Neuronal stem cell (in vitro differentiated cells): ENCODE measurements at places on chromosomes 16 and 17.
A peak's percentile ranks its signal among the peaks of the same experiment; 100 is the strongest.

DNA sequence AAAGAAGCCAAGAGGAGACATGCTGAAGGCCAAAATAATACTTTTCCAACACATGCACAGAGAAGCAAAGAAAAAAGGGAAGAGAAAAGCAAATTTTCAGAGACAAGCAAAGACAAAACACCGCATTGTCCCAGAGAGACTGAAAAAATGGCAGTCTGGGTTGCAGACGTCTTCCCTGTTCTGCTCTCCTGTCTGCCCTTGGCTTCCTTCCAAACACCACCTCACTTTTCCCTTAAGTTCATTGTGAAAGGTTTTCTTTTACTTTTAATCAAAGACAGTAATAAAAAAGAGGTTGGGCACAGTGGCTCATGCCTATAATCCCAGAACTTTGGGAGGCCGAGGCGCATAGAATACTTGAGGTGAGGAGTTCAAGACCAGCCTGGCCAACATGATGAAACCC, 21.2 kb upstream of the VAT1L start:
- H3K27ac ChIP-seq, result no peak overlapping the region
- no peaks in the 10 kb centered on the region for H3K27me3 ChIP-seq
- H3K4me1 ChIP-seq, result peaks cover 3% of the 10 kb centered on the region
- no peak overlapping the region for H3K4me3 ChIP-seq
- H3K36me3 ChIP-seq, result no peaks in the 10 kb centered on the region

GRCh38 chr16:9260666-9261065, 169.2 kb downstream of the HAPSTR1 start:
- no peak overlapping the region for H3K4me3 ChIP-seq
- no peak overlapping the region for H3K27ac ChIP-seq
- no peak for DNase-seq
- no peaks in the 10 kb centered on the region for H3K4me1 ChIP-seq
- H3K36me3 ChIP-seq, result no peaks in the 10 kb centered on the region
- no peaks in the 10 kb centered on the region for H3K27me3 ChIP-seq

- no peaks in the 10 kb centered on the region for H3K27me3 ChIP-seq
- H3K36me3 ChIP-seq, result no peaks in the 10 kb centered on the region
- peaks cover 4% of the 10 kb centered on the region for H3K4me1 ChIP-seq
- H3K4me3 ChIP-seq, result no peak overlapping the region
- DNase-seq, result no peak
These were observed 34.6 kb downstream of the RGS9 start for GRCh38 chr17:65171752-65172151.

- peak; percentile 31 for DNase-seq
- H3K27me3 ChIP-seq, result no peaks in the 10 kb centered on the region
- no peak overlapping the region for H3K4me3 ChIP-seq
These were observed 26.1 kb downstream of the MAP2K4 start for GRCh38 chr17:12046786-12047185.

- H3K4me3 ChIP-seq, result no peak overlapping the region
- H3K36me3 ChIP-seq, result peaks cover 9% of the 10 kb centered on the region
- no peak overlapping the region for H3K27ac ChIP-seq
- DNase-seq, result peak; percentile 82
- H3K27me3 ChIP-seq, result no peaks in the 10 kb centered on the region
- peaks cover 11% of the 10 kb centered on the region for H3K4me1 ChIP-seq
These were observed 16.0 kb upstream of the RASL10B start for GRCh38 chr17:35715416-35715815.

DNA sequence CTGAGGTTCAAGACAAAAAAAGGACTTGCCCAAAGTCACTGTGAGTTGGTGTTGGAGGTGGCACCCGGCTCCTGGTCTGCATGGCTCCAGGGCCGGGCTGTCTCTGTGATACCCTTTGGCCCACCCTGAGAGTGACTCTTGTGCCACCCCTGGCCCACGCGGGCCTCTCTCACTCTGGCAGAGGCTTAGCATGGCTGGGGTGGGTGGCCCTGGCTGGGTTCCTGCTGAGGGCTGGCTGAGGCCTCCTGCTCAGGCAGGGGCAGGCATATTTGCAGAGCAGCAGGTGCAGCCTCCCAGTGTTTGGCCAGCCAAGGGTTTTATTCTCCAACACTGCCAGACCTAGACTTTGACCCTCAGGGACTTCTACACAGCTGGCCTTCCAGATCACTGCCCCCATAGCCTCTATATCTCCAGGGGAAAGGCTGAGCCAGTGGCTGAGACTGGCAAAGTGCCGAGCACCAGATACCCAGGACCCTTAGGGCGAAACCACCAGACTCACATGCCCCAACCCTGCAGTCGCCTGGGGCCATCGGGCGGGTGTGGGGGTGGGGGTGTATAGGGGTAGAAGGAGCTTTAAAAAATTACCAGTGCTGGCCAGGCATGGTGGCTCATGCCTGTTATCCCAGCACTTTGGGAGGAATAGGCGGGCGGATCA, 21.5 kb upstream of the ADGRG1 start:
- H3K36me3 ChIP-seq, result no peaks in the 10 kb centered on the region
- H3K4me3 ChIP-seq, result no peak overlapping the region
- H3K27me3 ChIP-seq, result no peaks in the 10 kb centered on the region
- no peak for DNase-seq
- H3K4me1 ChIP-seq, result peaks cover 4% of the 10 kb centered on the region
- no peak overlapping the region for H3K27ac ChIP-seq

GRCh38 chr16:14070555-14070876, 603 bp upstream of the MRTFB start:
- H3K27ac ChIP-seq, result no peak overlapping the region
- H3K36me3 ChIP-seq, result no peaks in the 10 kb centered on the region
- no peaks in the 10 kb centered on the region for H3K27me3 ChIP-seq
- no peak for DNase-seq
- H3K4me1 ChIP-seq, result peaks cover 4% of the 10 kb centered on the region

DNA sequence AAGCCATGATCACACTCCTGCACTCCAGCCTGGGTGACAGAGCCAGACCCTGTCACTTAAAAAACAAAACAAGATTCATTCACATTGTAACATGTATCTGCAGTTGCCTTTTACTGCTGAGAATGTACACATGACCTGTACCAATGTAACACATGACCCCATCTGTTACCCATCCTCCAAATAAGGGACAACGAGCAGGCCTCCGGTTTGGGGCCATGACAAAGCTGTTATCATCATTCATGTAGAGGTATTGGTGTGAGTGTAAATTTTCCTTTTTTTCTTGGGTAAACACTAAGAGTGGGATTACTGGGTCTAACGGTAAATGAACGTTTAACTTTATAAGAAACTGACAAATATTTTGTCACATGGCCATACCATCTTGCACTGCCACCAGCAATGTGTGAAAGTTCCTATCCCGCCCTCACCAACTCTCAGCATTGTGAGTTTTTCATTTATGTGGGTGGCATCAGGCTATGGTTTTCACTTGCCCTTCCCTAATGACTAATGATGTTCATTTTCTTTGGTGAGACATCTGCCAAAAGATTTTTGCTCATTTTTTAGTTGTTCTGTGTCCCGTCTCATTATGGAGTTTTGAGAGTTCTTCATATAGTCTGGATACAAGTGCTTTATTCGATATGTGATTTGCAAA, 145.5 kb downstream of the C16orf78 start:
- no peaks in the 10 kb centered on the region for H3K27me3 ChIP-seq
- peaks cover 2% of the 10 kb centered on the region for H3K4me1 ChIP-seq
- no peak overlapping the region for H3K27ac ChIP-seq
- no peak overlapping the region for H3K4me3 ChIP-seq

DNA sequence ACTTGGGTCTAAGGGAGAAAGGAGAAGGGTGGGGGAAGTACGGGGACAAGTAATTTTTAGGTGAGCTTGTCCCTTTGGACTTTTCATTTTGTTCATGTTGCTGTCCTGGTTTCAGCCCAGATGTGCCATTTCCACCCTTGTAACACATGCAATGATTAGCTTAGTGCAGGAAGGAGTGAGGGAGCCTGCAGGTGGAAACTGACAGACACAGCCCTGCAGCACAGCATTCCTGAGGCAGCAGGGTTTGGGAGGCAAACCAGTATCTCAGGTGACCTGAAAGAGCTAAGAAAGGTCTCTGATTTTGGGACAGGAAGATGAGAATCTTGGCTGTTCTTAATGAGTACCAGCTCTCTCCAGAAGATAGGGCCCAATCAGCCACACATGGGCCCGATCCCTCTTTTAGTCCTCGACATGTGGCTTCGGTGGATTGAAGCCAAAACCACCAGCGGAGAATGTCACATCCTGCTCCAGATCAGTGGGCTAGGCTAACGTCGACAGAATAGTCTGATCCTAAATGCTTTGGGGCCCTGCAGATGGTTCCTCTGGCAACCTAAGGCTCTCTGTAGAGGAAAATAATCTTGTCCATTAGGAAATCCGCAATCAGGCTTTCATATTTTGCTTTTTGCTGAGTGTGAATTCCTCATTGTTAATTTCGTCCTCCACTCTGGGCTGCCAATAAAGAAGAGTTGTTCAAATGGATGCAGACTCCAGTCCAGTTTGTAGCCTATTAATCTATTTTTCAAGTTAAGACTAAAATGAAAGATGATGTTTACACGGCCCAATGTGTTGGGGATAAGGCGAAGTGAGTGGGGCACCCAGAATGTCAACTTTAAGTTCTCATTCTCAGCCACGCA, 3.8 kb upstream of the RNF157 start:
- no peak overlapping the region for H3K4me3 ChIP-seq
- H3K27me3 ChIP-seq, result no peaks in the 10 kb centered on the region
- H3K27ac ChIP-seq, result no peak overlapping the region
- H3K4me1 ChIP-seq, result peaks cover 14% of the 10 kb centered on the region
- no peaks in the 10 kb centered on the region for H3K36me3 ChIP-seq

GRCh38 chr17:40846515-40847144, 20.4 kb downstream of the KRT12 start:
- no peaks in the 10 kb centered on the region for H3K36me3 ChIP-seq
- no peak overlapping the region for H3K27ac ChIP-seq
- DNase-seq, result no peak
- H3K4me1 ChIP-seq, result no peaks in the 10 kb centered on the region
- no peak overlapping the region for H3K4me3 ChIP-seq

- no peak for DNase-seq
- H3K36me3 ChIP-seq, result no peaks in the 10 kb centered on the region
- H3K27me3 ChIP-seq, result no peaks in the 10 kb centered on the region
- no peaks in the 10 kb centered on the region for H3K4me1 ChIP-seq
These were observed 42.4 kb upstream of the HOXB13 start for GRCh38 chr17:48770954-48771353.

DNA sequence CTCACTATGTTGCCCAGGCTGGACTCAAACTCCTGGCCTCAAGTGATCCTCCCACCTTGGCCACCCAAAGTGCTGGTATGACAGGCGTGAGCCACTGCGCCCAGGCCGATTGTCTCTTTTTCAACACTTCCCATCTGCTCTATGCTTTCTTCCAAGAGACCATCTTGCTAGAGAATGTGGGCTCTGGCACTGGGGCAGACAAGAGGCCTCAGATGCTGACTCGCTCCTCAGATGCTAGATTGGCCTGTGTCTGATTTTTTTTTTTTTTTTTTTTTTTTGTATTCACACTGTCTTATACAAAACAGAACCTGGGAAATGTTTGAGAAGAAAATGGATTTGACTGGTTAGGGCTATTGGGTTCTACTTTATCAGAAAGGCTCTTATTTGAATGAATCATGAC, 58.2 kb downstream of the CYB5D2 start:
- H3K4me3 ChIP-seq, result no peak overlapping the region
- no peaks in the 10 kb centered on the region for H3K4me1 ChIP-seq
- H3K27me3 ChIP-seq, result no peaks in the 10 kb centered on the region
- H3K27ac ChIP-seq, result no peak overlapping the region
